ENCODE measurements at places on chromosomes 2 and 18.

- no peak for DNase-seq
These were observed 1063.4 kb upstream of the CHAC2 start for GRCh38 chr2:52704251-52704650.

DNA sequence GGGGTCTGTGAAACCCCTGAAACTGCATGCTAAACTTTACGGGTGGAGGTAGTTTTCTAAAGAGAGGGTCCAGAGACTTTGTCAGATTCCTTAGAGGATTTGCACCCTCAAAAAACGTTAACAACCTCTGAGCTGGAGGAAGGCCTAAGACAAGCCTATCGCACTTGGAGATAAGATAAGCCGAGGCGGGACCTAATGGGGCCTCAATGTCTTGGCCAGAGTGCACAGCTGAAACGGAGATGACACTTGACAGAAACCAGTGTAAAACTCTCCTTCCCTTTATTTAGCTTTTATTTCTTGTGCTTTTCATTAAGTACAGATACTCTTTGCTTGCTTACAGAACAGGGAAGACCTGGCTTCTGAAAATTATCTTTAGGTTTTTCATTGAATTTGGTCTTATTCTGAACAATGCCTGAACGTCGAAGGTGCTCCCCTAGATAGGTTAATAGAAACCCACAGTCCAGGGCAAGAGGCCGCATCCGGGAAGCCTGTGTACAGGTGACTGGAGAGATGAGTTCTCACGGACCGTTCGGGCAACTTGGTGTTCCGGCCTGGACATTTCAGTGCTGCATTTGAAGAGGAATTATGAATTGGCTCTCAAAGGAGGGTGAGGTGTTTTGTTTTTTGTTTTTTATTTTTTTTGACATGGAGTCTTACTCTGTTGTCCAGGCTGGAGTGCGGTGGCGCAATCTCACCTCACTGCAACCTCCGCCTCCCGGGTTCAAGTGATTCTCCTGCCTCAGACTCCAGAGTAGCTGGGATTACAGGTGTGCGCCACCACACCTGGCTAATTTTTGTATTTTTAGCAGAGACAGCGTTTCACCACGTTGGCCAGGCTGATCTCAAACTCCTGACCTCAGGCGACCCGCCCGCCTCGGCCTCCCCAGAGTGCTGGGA lies 49.7 kb downstream of the SH3BP4 start:
- no peak for DNase-seq

- DNase-seq, result no peak
These were observed 1.2 kb downstream of the YPEL5 start for GRCh38 chr2:30147715-30148610.

DNA sequence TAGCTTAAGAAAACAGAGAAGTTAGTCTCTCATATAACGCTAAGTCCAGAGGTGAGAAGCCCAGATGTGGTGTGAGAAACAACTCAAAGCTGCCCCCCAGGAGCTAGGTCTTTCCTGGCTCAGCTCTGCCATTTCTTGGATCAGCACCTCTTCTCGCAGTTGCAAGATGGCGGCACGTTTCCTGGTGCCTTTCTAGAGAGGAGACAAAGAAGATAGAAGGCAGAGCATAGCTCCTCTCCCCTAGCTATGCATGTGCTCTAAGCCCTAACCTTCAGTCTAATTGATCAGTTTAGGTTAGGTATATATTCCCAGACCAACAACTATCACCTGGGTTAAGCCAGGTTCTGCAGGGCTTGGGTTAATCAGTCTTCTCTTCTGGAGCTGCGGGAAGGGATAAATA lies 119.5 kb upstream of the RAB12 start:
- no peak for DNase-seq

DNA sequence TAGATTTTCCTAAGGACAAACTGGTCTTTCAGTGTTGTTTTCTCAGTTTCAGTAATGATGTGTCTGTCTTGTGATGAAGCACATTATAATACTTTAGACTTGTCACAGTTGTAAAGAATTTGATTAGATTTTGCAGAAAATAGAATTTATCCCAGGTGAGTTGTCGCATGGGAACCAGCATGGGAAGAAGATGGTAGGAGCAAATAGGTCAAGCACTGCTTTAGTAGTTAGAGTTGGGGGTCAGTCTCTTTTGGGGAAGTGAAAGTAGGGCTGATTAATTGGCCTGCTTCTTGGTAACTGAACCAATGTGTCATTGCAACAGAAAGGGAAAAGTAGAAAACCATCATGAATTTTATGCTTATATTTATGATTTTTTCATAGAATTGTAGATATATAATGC lies 153.2 kb upstream of the MYO3B start:
- DNase-seq, result no peak

Data from DMS153 (cell line).